ENCODE measurements at places on chromosomes 2 and 18. TPM values are rescaled to one million over a fixed set of nuclear protein-coding genes. Genes with fewer than 3 reads are reported as not detected.

GRCh38 chr2:37388074-37388473 is 43.6 kb downstream of the QPCT start:
- no peak overlapping the region for H3K4me3 ChIP-seq
- no peak overlapping the region for H3K27ac ChIP-seq
- no peak for DNase-seq
- no peaks in the 10 kb centered on the region for H3K36me3 ChIP-seq
- H3K27me3 ChIP-seq: no peaks in the 10 kb centered on the region

GRCh38 chr18:48065601-48065995 is 135.1 kb upstream of the SMAD2 start:
- H3K4me1 ChIP-seq: peaks cover 5% of the 10 kb centered on the region
- no peaks in the 10 kb centered on the region for H3K27me3 ChIP-seq
- H3K27ac ChIP-seq: no peak overlapping the region
- DNase-seq: no peak
- no peak overlapping the region for H3K4me3 ChIP-seq

DNA sequence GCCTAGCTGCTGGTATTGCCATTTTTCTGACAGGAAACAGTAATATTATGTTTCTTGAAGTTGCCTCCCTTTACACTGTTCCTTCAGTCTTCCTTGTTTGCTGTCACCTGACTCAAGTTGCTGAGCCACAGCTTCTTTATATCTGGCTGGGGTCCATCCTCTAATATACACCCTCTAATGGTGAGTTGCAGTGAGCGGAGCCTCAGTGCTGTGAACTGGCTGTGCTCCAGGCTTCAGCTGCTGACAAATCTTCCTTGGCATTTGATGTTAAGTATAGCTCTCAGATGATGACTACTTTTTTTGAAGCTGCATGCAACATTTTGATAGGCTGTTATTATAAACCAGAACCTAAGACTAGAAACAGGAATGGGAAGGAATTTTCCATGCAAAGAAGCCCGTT is 366.7 kb downstream of the NUP35 start:
- no peaks in the 10 kb centered on the region for H3K4me1 ChIP-seq
- H3K27me3 ChIP-seq: no peaks in the 10 kb centered on the region
- no peak overlapping the region for H3K27ac ChIP-seq
- no peaks in the 10 kb centered on the region for H3K36me3 ChIP-seq
- no peak for DNase-seq

GRCh38 chr2:190084704-190085103 is 22.2 kb upstream of the MSTN start:
- no peak for DNase-seq
- H3K4me3 ChIP-seq: no peak overlapping the region
- H3K27me3 ChIP-seq: no peaks in the 10 kb centered on the region
- no peaks in the 10 kb centered on the region for H3K36me3 ChIP-seq
- no peaks in the 10 kb centered on the region for H3K4me1 ChIP-seq

GRCh38 chr18:50000227-50000626 is 186.9 kb upstream of the ACAA2 start:
- no peak overlapping the region for H3K4me3 ChIP-seq
- H3K27me3 ChIP-seq: no peaks in the 10 kb centered on the region
- H3K27ac ChIP-seq: no peak overlapping the region
- DNase-seq: no peak
- H3K4me1 ChIP-seq: no peaks in the 10 kb centered on the region

GRCh38 chr2:219186754-219187456 is 8.8 kb downstream of the RETREG2 start:
- no peaks in the 10 kb centered on the region for H3K4me1 ChIP-seq
- no peaks in the 10 kb centered on the region for H3K36me3 ChIP-seq
- no peaks in the 10 kb centered on the region for H3K27me3 ChIP-seq
- H3K4me3 ChIP-seq: no peak overlapping the region
- no peak overlapping the region for H3K27ac ChIP-seq
- DNase-seq: no peak

GRCh38 chr2:196195758-196196157 is 24.4 kb upstream of the STK17B start:
- H3K4me1 ChIP-seq: no peaks in the 10 kb centered on the region
- no peaks in the 10 kb centered on the region for H3K36me3 ChIP-seq
- no peak overlapping the region for H3K27ac ChIP-seq
- DNase-seq: no peak
- no peak overlapping the region for H3K4me3 ChIP-seq
- no peaks in the 10 kb centered on the region for H3K27me3 ChIP-seq

DNA sequence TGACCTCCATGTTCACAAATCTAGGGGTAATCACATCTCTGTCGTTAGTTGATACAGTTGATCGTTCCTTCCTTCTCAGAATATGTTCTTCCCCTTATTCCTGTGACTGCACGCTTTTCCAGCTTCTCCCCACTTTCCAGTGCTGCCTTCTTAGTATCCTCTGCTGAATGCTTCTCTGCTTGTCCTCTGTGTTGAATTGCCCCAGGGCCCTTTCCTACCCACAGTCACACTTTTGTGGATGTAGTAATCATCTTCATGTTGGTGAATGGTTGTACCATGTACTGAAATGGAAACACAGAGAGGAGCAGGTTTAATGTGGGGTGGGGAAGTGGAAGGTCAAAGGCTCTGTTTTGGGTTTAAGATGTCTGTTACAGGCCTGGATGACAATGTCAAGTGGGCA is 47.2 kb downstream of the EML6 start:
- H3K4me1 ChIP-seq: no peaks in the 10 kb centered on the region
- no peaks in the 10 kb centered on the region for H3K27me3 ChIP-seq
- H3K27ac ChIP-seq: no peak overlapping the region
- H3K4me3 ChIP-seq: no peak overlapping the region
- no peak for DNase-seq
- H3K36me3 ChIP-seq: no peaks in the 10 kb centered on the region

- no peak for DNase-seq
- H3K27ac ChIP-seq: no peak overlapping the region
- no peaks in the 10 kb centered on the region for H3K36me3 ChIP-seq
- no peaks in the 10 kb centered on the region for H3K4me1 ChIP-seq
- H3K27me3 ChIP-seq: no peaks in the 10 kb centered on the region
- H3K4me3 ChIP-seq: no peak overlapping the region
Observed at GRCh38 chr2:181837563-181837962, 54.0 kb upstream of the ITPRID2 start.

The TLX2 gene
- total RNA-seq: not detected

DNA sequence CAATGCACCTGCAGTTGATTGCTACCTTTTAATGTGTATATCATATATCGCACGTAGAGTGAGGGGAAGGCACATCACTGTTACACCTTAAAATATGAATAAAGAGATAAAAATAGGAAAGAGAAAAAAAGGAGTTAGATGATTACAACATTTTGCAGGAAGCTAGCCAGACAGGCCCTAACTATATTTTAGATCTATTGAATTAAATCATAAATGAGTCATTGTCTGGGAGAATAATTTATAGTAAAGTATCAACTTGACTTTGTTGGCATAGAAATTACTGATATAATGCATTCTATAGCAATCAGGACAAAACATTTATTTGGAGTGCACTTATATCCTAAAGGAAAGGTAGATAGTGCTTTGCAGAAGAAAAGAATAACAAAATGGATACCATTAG is 384.9 kb upstream of the NXPH2 start:
- no peak for DNase-seq
- no peaks in the 10 kb centered on the region for H3K36me3 ChIP-seq
- H3K4me1 ChIP-seq: no peaks in the 10 kb centered on the region
- no peaks in the 10 kb centered on the region for H3K27me3 ChIP-seq
- no peak overlapping the region for H3K27ac ChIP-seq

DNA sequence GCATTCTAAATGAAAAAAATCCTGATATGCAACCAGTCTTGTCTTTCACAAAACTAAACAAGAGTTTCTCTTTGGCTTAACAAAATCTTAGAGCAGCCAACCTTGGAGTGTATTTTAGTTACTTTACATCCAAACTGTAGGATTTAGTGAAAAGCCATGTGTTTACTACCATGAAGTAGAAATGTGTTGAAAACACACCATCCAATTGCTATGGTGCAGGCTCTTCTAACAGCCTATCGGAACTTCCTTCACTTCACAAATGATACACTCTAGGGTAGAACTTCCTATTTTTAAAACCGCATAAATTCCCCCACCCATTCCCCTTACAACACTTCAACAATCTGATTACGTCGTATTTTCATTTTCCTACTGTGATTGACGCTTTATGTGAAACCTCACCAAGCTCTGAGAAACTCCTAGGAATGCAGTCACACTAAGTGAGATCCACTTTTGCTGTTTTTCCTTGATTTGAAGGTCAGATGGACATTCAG is 74.4 kb upstream of the MAP4K4 start:
- no peaks in the 10 kb centered on the region for H3K36me3 ChIP-seq
- no peaks in the 10 kb centered on the region for H3K27me3 ChIP-seq
- H3K4me1 ChIP-seq: peaks cover 4% of the 10 kb centered on the region
- H3K4me3 ChIP-seq: no peak overlapping the region

DNA sequence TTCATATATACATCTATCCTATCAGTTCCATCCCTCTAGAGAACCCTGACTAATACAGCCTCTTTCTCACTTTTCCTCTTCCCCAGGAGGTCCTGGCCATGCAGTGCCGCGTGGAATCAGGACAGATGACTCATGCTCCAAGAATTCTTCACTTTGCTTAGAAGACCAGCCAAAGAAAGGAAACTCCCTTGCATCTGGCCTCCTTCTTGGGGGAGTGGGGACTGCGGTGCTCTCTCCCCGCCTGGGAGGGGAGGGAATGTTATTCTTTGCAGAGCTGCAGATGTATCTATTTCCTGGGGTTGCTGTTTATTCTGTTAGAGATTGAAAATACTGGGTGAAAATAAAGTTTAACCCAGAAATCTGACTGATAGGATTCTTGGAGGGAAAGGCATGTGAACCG is 111.5 kb upstream of the SH3BP4 start:
- H3K27me3 ChIP-seq: no peaks in the 10 kb centered on the region
- no peak overlapping the region for H3K27ac ChIP-seq
- no peak for DNase-seq
- H3K36me3 ChIP-seq: no peaks in the 10 kb centered on the region

DNA sequence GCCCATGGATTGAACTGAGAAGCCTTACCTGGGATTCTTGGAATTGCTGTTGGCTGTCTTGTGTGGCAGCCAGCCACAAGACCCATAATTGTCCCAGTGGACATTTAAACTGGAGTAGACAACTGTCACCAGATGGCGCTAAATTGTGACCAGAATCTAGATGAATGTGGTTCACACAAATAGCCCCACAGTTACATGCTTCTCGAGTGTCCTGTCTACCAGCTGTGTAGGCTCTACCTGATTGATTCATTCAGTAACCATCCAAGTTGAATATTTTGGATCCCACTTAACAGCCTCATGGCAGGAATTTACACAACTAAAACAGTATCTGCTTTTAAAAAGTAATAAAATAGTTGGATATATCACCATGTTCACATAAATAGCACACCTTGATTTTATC is 73.2 kb downstream of the MAP4K4 start:
- no peaks in the 10 kb centered on the region for H3K27me3 ChIP-seq
- H3K4me1 ChIP-seq: peaks cover 22% of the 10 kb centered on the region
- H3K4me3 ChIP-seq: no peak overlapping the region
- no peak overlapping the region for H3K27ac ChIP-seq
- DNase-seq: no peak

The CHMP1B gene
- total RNA-seq: 71.6 TPM

GRCh38 chr2:166239548-166239947 is 111.7 kb upstream of the SCN1A start:
- H3K4me1 ChIP-seq: no peaks in the 10 kb centered on the region
- no peaks in the 10 kb centered on the region for H3K36me3 ChIP-seq
- no peaks in the 10 kb centered on the region for H3K27me3 ChIP-seq
- H3K27ac ChIP-seq: no peak overlapping the region

The MAP3K2 gene
- 53.8 TPM for total RNA-seq

DNA sequence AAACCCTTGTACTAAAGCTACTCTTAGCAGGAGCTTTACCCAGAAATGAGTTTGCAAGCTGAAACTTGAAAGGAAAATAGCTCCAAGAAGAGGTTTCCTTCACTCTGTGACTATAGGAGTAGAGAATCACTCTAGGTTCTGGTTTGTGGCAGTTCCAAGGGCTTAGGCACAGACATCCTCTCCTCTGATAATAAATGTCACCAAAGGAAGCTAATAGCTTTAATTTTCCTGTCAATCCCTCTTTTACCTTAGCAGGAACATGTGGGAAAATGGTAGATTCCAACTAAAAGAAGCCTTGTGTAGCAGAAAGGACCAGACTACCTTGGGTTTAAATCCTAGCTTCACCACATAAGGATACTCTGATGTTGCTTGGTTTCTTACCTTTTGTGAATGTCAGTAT is 104.0 kb downstream of the FSHR start:
- no peak overlapping the region for H3K27ac ChIP-seq
- no peaks in the 10 kb centered on the region for H3K27me3 ChIP-seq
- no peak overlapping the region for H3K4me3 ChIP-seq
- H3K4me1 ChIP-seq: no peaks in the 10 kb centered on the region

The ZC3H6 gene
- total RNA-seq: 5.0 TPM

DNA sequence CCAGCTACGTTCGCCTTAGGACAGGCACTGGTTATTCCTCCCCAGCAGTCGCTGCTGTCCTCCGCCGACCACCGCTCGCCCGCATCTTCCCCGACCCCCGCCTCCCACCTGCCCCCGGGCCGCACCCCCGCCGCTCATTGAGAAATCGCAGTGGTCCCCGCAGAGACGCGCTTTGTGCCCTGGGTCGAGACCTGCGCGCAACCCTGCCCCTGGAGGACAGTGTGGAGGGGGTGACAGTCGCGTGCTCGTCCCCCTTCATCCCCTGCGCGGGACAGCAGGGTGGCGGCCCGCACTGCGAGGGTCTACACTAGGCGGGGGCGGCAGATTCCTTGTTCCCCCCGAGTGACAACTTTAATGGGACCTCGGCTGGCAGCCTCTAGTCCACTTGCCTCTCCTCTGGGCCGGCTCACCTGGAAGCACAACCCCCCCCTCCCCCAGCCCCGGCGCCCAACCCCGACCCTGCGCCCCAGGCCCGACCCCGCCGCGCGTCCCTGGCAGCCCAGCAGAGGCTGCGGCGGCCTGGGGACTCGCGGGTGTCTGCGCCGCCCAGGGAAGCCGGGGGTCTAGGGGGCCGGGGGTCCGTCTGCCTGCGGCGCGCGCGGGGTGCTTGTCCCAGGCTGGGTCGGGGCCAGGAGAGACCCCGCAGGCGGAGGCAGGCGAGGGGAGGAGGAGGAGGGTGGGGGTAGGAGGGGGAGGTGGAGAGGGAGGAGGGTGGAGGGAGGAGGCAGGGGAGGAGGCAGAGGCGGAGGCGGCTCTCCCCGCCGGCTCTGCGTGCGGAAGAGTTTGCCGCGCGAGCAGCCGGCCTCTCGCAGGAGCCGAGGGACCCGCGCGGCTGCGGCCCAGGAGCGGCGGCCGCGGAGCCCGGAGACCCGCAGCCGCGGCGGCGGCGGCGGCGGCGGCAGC is at the start of gene NPAS2:
Gene NPAS2, plus strand, starts transcription at position 770 of the 903 bp plus-strand sequence. CDS start 84,616 bp downstream, outside the sequence.
- H3K27me3 ChIP-seq: no peaks in the 10 kb centered on the region
- DNase-seq: peak; percentile 71
- H3K4me1 ChIP-seq: no peaks in the 10 kb centered on the region
- peak within 1 kb of the TSS; percentile 84 for H3K4me3 ChIP-seq

DNA sequence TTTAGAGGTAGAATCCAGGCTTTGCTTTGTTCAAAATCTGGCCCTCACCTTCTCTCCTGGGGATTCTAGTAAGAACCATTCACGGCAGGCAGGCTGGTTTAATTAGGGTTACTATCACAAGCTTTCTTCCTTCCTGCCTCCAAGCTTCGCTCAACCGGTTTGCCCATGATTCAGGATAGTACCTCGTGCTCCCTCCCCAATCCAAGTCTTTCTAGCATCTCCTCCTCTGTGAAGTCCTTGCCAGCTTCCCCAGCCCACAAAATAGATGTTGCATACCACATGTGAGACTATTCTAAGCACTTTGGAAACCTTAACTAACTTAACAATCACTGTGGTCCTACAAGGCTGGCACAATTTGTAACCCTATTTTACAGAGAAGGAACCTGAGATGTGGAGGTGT is 135.1 kb downstream of the SOCS6 start:
- DNase-seq: no peak
- no peak overlapping the region for H3K4me3 ChIP-seq
- no peaks in the 10 kb centered on the region for H3K36me3 ChIP-seq
- peaks cover 5% of the 10 kb centered on the region for H3K4me1 ChIP-seq

Data from Peyer's patch (tissue), 4 donors.